ENCODE measurements at places on chromosomes 4 and X. TPM values are rescaled to one million over a fixed set of nuclear protein-coding genes. Genes with fewer than 3 reads are reported as not detected.

Gene PTTG2
- total RNA-seq = 1.7 TPM

Gene SLBP
- 31.9 TPM for total RNA-seq

Gene PPEF1
- total RNA-seq = 1.5 TPM

Gene TTC29
- total RNA-seq = 0.72 TPM

Gene ARHGAP24
- total RNA-seq = 112 TPM

Gene OPRPN
- total RNA-seq = not detected

Gene RBMXL3
- not detected for total RNA-seq

Gene NEIL3
- total RNA-seq = 3.0 TPM

Gene CLDN22
- 0.31 TPM for total RNA-seq

Gene RGN
- 5.8 TPM for total RNA-seq

Gene TEX13C
- total RNA-seq = not detected

Gene HTN3
- total RNA-seq = not detected

Gene HHIP
- total RNA-seq = 4.4 TPM

Gene QRFPR
- 0.62 TPM for total RNA-seq

Gene UGT2B15
- not detected for total RNA-seq

Gene CSN1S1
- not detected for total RNA-seq

Gene TRIM61
- 4.2 TPM for total RNA-seq

Gene MAGEB10
- not detected for total RNA-seq

Gene RAB33A
- total RNA-seq = 0.41 TPM

Gene GRIA2
- 8.9 TPM for total RNA-seq

Gene FATE1
- total RNA-seq = 0.51 TPM

Gene EVC
- total RNA-seq = 37.2 TPM

Gene ERCC6L
- 4.0 TPM for total RNA-seq

Gene DCHS2
- total RNA-seq = 13.6 TPM

Gene PPARGC1A
- 112 TPM for total RNA-seq

Gene CDKL5
- 9.3 TPM for total RNA-seq

Gene PPEF2
- 0.10 TPM for total RNA-seq

Gene TCP11X1
- total RNA-seq = not detected

Gene DCK
- total RNA-seq = 29.5 TPM

Gene SLC6A8
- 26.9 TPM for total RNA-seq

Gene COX7B2
- total RNA-seq = not detected

Gene SPOCK3
- 3.6 TPM for total RNA-seq

Gene CCSER1
- 19.9 TPM for total RNA-seq

Gene BEX3
- 146 TPM for total RNA-seq

Gene GATA1
- total RNA-seq = 0.41 TPM

Gene ATOH1
- total RNA-seq = not detected

Gene GIMD1
- total RNA-seq = not detected

Gene GUCY1A1
- total RNA-seq = 47.1 TPM

Gene NUP62CL
- total RNA-seq = 1.1 TPM

Gene SH2D1A
- 0.41 TPM for total RNA-seq

Gene GRSF1
- total RNA-seq = 142 TPM

Gene ADGRG4
- total RNA-seq = 0.10 TPM

Gene IBSP
- total RNA-seq = not detected

Gene SOD3
- total RNA-seq = 46.3 TPM

Gene ASB11
- 43.3 TPM for total RNA-seq

Gene CSAG2
- not detected for total RNA-seq

Gene PROM1
- 39.4 TPM for total RNA-seq

Gene BMP2K
- total RNA-seq = 50.9 TPM
